NCI-H69 (cell line): ENCODE measurements at places on chromosomes 6 and 20.

- no peak for DNase-seq
Measured at GRCh38 chr20:23131766-23132165, 45.6 kb upstream of the CD93 start.

- peak; percentile 46 for DNase-seq
Measured at GRCh38 chr20:13017883-13018535, 9.2 kb downstream of the SPTLC3 start.

- DNase-seq, result no peak
Measured at GRCh38 chr6:116528780-116529179, 16.7 kb downstream of the TRAPPC3L start.

DNA sequence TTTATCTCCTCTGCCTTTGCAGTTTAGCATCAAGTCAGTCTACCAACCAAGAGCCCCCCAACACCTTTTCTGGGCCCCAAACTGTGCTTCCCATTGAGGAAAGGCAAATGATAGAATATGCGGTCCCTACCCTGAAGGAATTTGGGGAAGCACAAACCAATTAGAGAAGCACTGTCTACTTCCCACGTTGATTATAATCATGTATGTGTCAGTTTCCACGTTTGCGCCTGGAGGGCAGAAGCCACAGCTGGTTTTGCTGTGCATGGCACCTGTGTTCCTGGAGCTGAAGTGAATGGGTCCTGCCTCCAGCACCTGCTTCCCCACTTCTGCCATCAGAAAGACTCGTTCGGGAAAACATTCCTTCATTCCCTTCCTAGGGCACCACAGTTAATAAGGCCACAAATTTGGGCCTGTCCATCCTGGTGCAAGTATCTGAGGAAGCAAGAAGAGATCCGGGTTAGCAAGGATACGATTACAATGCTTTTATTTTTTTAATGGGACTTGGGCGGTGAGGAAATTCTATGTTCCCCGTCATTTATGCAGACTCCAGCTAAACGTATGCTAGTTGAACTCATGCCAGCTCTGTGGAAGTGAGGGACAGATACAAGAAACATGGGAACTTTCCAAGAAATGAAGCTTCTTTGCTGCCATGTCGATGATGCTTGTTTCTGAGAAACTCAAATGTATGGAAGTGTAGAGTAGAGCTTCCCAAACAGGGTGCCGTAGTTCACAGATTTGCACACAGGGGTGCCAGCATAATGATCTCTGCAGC is 333.5 kb downstream of the NRN1 start:
- peak; percentile 68 for DNase-seq

GRCh38 chr6:4879741-4880275 is 103.6 kb downstream of the CDYL start:
- DNase-seq, result no peak

DNA sequence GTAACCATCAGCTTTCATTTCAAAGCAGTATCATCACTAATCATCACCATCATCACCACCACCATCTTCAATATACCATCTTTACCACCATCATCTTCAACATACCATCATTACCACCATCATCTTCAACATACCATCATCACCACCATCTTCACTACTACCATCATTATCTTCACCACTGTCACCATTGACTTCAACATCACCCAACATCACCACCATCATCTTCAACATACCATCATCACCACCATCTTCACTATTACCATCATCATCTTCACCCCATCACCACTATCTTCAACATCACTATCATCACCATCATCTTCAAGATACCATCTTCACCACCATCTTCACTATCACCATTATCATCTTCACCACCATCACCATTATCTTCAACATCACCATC is 40.5 kb upstream of the FRMD1 start:
- DNase-seq, result no peak

- peak; percentile 23 for DNase-seq
Measured at GRCh38 chr6:125340991-125341390, 39.2 kb upstream of the HDDC2 start.

DNA sequence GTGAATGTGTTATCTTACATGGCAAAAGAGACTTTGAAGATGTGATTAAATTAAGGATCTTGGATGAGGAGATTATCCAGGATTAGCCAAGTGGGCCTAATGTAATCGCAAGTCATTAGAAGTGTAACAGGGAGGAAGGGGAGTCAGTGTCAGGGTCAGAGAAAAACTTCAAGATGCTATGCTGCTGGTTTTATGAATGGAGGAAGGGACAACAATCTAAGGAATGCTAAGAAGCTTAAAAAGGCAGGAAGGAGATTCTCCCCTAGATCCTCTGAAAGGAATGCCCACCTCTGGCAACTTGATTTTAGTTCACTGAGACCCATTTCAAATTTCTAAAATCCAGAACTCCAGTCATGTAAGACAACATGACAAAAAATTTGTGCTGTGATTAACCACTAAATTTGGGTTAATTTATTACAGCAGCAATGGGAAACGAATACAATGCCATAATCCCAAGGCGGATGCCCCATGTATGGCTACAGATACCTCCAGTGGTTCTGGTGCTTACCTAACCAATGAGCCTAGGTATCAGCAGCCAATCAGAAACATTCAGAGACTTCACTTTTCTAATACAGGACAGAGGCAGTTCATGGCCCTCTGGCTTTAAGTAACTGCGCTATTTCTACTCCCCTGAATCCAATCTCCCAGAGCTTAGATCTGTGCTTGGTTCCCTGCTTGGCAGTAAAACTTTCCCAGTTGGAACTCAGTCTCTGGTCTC is 3.6 kb upstream of the TAAR8 start:
- DNase-seq, result no peak

GRCh38 chr6:88574031-88574430 is 389.4 kb downstream of the RNGTT start:
- DNase-seq, result peak; percentile 89

DNA sequence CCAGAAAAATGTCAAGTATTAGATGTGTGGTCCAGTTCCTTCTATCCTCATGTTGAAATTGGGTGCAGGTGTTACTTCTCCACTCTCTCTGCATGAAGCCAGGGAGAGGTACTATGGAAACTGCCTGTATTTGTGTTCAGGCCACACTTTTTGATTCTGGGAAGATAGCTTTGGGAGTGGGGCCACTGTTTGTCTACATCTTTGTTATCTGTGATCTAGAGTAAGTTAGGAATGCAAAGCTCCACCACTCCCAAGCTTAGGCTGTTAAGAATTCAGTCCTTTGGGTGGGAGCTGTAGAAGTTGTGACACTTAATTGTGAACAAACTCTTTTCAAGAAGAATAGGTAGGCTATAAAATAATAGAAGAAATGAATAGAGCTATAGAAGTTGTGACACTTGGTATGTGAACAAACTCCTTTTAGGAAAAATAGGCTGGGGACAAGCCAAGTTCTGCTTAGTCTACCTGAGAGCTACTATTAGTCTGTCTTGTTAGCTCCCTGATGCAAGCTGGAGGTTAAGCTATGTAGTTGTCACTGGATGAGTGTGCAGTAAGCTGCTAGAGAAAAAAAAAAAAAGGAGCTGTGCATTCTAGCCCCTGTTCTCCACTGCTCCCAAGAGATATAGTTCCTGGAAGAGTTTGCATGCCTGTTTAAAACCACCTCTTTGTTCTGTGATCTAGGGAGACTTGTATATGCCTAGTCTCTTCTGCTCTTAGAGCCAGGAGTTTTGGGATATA is 7.1 kb upstream of the GFRAL start:
- no peak for DNase-seq

DNA sequence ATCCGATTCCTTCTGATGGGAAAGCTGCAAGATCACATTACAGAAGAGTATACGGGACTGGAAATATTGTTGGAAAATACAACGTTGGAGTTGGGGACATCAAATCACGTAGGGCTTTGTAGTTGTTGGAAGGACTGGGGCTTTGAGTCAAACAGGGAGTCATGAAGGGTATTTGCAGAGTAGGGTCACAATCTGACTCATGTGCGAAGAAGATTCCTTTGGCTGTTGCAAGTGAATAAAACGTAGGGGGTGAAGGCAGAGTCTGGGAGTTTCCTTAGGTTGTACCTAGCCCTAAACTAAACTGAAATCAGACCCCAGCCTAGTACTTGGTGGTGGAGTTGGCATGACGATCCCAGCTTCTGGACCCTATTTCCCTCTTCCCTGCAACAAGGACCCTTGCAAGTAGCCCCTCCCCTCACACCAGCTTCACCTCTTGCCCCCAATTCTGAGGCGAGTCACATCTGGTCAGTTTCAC is 32.3 kb downstream of the SNX5 start:
- DNase-seq, result no peak

GRCh38 chr20:3106658-3107463 is 22.3 kb upstream of the AVP start:
- DNase-seq, result peak; percentile 97
